ENCODE measurements at places on chromosomes 2 and 18.

DNA sequence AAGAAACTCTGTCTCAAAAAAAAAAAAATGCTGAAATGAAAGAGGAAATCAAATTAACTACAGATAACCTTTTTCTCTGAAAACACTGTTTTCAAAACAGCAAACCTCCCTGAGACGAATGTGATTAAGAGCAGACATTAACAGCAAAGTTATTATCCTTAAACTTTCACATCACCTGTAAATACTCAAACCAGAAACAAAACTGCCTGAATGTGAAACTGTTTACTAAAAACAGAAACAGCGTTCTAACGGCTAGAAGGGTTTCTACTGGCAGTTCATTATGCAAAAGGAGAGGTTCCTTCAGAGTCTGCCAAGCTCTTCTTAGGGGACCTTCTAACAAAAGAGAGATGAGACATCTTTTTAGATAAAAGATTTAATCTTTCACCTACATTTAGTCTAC is 45.9 kb downstream of the PNO1 start:
- DNase-seq = no peak

GRCh38 chr18:59264651-59265245 is 8.5 kb downstream of the RAX start:
- DNase-seq = no peak

GRCh38 chr2:11077411-11077810 is 77.9 kb upstream of the SLC66A3 start:
- DNase-seq = no peak

GRCh38 chr18:22485808-22486244 is 68.1 kb upstream of the CTAGE1 start:
- no peak for DNase-seq

GRCh38 chr2:110858993-110859701 is 126.8 kb downstream of the ACOXL start:
- no peak for DNase-seq

- DNase-seq = no peak
Measured at GRCh38 chr2:177669201-177669600, 276.6 kb downstream of the AGPS start.

DNA sequence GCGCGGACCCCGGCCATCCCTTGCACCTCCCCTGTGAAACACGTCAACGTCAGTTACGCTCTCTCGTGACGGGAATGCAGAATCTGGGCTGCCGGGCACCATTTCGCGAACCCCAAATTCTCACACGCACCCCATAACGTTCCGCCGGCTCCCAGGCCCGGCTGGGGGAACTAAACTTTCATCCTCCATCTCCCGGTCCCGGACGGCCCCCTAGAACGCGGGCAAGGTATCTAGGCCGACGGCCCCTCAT is 544 bp downstream of the DNAJC27 start:
- DNase-seq = no peak

DNA sequence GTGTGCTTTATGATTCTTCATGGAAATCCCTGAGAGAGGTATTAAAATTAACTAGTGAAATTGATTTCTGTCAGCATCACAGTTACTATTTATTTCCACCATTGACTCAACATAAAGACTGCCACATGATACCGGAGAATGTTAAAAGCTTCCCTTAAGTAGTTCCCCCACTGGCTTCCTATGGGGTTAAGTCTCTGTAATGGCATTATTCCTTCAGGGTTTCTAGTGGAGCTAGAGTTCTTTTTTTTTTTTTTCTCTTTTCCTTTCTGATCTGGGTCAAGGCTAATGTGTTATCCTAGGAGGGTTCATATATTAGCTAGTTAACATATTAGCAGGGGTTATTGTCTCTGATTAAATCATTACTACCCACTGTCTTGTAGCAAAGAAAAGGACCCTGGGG is 1919.1 kb upstream of the PIK3C3 start:
- DNase-seq = no peak

DNA sequence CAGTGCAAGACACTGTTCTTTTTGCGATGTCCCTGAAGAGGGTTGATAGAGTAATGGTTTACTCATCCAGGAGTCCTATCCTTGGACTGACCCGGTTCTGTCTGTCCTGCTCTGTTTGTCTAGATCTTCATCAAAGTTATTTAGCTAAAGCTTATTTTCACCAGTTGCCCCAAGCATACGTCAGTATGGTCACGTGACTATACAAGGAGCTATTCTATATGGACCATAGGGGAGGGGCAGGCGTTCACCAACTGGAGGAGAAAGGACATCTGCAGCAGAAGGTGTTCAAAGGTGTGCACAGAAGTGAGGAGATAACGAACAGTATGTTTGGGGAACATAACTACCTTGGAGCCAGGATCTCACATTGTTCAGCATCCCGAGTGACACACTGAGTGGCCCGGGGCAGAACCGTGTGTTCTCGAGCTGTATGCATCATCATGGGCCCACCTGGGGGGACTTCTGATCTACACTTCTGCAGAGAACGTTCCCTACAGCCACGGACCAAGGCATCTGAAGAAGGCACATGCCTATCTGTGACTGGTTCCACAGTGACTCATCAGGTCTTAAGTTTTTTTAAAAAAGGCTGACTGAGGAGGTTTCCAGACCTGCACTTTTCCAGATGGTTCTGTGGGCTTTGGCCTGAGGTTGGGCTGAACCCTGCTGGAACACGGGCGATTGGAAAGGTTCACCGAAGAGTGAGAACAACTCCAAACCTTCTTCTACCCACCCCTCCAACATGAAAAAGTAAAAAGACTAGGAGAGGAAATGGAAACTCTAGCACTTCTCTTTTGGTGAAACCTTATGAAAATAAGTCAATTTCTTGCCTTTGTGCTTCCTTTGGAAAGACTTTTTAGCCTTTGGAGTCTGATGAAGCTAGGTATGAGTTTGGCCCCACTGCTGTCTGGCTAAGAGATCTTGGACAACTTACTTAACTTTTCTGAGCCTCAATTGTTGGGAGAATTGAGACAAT is 68.6 kb upstream of the YWHAQ start:
- no peak for DNase-seq

DNA sequence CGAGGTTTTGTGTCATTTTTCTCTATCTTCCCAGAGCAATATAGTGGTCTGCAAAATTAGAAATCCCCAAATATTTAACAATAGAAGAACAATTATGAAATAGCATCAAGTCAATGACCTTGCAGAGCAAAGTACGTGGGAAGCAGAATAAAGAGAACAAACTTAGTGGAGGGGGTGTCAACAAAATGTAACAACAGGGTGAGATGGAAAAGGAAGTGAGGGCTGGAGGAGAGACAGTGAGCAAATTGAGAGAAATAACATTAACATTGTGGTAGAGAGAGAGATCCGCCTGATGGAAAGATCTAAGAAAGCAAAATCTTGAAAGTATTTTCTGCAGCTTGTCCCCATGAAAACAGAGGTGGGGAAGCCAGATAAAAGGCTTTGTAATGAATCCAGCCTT is 23.4 kb downstream of the ARHGAP15 start:
- DNase-seq = no peak

DNA sequence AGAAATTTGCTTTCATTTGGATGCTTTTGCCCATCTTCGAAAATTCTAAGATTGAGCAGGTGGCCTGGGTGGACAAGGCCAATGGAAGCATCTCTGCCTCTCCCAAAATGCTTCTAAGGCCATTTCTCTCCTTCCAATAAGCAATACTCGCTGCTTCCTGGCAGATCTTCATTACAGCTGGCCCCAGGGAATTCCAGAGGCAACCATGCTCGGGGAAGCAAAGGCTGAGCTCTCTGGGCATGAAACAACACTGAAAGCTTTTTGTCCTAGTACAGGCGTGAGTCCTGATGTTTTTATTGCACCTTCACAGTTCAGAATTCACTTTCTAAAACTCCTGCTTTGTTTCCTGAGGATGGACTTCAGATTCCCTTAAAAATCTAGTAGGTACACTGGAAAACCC is 11.8 kb upstream of the NEDD4L start:
- no peak for DNase-seq

DNA sequence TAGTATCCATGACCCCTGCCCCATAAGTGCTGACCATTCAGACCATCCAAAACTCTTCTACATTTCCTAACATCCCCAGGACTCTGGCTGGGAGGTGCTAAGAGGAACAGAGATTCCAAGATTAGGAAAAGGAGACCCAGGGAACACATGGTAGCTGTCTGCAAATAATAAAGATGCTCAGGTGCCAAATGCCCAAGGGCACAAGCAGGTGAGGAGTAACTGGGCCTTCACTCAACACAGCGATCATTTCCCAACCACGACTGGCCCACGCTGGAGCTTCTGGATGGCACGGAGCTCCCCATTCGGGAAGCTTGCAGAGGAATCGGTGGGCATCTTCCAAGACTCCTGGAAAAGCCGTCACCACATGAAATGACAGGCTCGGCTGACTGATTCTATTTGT is 255.9 kb upstream of the SMIM21 start:
- no peak for DNase-seq

- DNase-seq = no peak
Measured at GRCh38 chr2:119512946-119513345, 11.3 kb downstream of the SCTR start.

DNA sequence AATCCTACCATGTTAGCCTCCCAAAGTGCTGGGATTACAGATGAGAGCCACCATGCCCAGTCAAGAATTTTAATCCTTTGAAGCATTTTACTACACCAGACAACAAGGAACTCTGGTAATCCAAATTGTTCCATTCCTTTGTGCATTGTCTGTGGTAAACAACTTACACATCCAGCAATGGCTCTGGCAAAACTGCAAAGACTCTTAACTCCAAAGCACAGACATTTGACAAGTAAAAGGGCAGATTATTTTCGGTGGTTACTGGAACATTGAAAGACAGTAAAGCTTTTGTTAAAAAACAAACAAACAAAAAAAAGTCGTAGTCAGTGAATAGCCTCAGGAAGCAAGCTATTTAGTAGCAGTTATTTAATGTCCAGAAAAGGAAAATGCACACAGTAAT is 33.2 kb upstream of the RMND5A start:
- DNase-seq = no peak

GRCh38 chr18:78998371-78999071 is 18.9 kb downstream of the SALL3 start:
- no peak for DNase-seq

DNA sequence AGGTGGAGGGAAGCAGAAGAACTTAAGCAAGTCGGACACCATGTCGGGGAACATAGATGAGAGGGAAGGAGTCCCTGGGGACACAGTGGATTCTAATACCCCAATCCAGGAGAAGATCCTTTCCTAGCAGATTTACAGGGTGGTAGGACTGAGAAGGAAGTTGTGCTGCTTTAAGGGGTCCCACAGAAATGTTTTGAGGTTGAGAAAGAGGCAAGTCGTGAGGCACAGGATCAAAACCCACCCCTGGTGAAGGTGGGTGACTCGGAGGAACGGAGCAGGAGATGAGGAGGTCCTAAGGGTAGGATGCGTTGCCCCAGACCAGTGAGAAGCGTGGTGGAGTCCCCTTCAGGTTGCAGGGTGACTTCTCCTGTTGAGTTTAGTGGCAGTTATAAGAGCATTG is 32.7 kb downstream of the DCDC2C start:
- no peak for DNase-seq
